ENCODE measurements at places on chromosomes 3 and 15.
A peak's percentile ranks its signal among the peaks of the same experiment; 100 is the strongest.

DNA sequence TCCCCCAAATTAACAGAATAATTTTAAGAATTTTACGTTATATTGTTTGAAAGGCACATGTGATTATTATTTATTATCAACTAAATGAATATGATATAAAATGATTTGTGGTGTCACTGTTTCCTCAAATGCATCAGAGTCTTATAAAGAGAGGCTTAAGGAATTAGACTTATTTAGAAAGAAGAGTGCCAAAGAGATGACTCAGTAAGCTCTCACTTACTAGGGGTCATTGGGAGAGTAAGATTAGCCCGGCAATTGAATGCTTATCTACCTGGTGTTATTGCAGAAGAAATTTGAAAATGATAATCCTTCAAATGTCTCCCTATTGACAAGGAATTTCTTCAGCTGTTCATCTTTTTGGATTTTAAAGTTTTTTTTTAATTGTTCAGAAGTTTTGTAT, 408.7 kb downstream of the OXSM start:
- no peak for DNase-seq

DNA sequence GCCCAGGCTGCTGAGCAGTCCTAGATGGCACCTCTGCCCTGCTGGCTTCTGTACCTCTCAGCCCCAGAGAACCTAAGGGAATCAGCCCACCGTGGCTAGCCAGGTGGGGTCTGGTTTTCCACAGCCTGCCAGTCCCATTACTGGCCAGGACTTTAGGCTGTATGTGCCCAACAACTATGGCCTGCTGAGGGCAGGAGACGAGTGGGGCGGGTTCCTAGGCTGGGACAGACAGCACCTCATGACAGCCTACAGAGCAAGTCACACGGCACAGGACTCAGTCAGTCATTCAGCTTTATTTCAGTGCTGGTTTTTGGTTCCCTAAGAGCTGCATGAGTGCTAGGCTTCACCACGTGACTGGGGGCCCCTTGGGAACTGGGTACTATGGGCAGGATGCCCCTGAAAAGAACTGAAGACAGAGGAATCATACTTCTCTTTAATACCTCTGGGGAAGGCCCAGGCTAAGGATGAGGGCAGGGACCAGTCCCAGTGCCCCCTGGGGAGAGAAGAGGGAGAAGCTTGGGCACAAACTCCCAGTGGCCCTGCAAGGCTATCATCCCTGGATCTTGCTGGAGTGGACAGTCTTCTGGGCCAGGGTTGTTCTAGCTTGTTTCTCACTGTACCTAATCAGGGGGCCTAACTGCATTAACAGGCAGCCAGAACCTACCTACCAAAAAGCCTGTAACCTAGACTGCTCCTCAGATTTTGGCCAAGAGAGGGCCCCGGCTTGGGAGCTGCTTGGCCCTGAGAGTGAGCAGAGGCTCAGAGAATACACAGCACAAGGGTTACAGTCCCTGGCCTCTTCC, 14.8 kb downstream of the CLK3 start:
- no peak for DNase-seq

GRCh38 chr3:194212845-194213331, 76.9 kb downstream of the HES1 start:
- DNase-seq: no peak

GRCh38 chr3:183591881-183592521, 36.5 kb upstream of the KLHL6 start:
- DNase-seq: no peak

- DNase-seq: no peak
Measured at GRCh38 chr3:8413337-8413926, 88.2 kb upstream of the LMCD1 start.

DNA sequence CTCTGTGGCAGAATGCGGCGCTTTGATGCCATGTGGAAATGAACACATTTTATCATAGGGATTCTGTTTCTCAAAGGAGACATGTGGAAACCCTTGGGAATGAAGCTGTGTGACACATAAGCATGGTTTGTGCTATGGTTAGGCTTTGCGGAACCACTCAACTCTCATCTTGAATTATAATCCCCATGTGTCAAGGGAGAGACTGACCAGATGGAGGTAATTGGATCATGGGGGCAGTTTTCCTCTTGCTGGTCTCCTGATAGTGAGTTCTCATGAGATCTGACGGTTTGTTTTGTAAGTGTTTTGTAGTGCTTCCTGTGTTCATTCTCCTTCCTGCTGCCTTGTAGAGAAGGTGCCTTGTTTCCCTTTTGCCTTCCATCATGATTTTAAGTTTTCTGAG, 1109.2 kb upstream of the ALCAM start:
- DNase-seq: no peak

GRCh38 chr3:165855581-165855980, 18.4 kb upstream of the BCHE start:
- no peak for DNase-seq

DNA sequence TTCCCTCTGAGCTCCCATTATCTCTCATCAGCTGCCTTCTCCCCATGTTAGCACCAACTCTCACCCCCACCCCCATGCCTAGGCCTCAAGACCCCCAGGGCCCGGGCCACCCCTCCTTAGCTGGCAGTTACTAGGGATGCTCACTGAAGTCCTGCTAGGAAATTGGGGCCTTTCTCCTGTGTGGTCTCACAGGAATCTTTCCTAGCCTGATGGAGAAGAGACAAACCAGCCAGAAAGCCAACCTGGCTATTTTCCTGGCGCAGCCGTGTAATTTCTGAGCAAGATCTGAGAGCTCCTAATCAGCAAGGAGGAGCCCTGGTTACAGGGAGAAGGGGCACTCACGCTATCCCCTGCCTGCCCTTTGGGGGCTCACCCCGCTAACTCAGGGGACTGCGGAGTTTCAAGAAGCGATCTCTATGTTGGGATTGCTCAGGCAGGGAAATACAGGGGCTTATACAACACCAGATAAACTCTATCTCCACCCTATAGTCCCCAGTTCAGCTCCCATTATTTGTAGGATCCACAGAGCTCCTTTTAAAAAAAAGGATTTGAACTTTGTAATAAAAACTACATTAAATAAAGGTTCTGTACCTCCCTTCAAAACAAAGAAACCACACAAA, 25.2 kb downstream of the NR2F2 start:
- DNase-seq: no peak

DNA sequence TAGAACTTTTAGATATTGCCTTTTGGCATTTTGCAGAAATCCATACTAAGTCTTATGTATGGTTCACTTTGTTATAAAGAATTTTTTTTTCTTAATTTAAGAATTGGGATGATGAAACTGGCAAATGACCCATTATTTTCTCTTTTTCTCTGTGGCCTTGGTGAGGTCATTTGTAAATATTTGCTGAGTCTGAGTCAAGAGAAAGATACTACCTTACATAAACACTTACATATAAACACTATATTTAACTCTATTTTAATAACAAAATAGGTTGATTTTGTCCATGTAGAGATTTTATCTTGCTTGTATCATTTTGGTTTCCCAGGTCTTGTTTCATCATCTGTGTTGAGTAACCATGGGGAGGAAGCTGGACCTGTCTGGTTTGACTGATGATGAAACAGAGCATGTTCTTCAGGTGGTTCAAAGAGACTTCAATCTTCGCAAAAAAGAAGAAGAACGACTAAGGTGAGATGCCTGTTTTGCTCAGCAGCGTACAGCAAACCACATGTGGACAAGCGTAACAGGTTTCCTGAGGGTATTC, 91.1 kb downstream of the MYRIP start:
- no peak for DNase-seq

DNA sequence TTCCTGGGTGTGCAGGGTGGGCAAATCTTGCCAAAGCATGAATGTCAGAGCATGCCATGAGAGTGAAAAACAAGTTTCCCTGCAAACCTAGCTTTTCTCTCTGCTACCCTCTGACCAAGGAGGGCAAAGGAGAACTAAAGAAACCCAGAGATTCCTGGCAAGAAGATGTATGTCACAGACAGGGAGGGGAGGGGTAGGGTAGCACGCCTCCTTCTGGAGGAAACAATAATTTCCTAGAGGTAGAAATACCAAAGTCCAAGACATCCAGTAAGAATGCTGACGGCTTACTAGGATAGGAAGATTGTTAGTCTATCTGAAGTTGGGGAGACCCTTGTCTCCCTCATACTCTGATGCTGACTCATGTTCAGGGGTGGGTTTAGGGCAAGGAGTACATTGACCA, 203.9 kb downstream of the NR1D2 start:
- DNase-seq: peak; percentile 45

GRCh38 chr15:63035253-63035652, 7.3 kb upstream of the TPM1 start:
- no peak for DNase-seq

DNA sequence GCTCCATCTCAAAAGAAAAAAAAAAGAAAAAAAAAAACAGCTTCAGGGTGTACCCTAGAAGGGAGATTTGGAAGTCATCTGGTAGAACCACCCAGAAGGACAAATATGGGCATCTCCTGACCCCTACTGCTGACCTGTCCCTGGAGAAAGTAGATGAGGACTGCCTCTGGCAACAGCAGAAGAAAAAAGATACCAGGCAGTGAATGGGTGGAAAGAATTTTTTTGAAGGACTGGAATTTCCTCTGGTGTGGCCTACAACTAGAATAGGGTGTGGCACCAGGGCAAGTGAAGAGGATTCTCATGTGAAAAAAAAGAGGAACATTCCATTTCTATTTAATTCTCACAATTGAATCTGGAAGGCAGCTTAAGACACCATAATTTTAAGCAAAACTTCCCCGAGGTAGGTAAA, 3.1 kb downstream of the ANXA2 start:
- DNase-seq: no peak

DNA sequence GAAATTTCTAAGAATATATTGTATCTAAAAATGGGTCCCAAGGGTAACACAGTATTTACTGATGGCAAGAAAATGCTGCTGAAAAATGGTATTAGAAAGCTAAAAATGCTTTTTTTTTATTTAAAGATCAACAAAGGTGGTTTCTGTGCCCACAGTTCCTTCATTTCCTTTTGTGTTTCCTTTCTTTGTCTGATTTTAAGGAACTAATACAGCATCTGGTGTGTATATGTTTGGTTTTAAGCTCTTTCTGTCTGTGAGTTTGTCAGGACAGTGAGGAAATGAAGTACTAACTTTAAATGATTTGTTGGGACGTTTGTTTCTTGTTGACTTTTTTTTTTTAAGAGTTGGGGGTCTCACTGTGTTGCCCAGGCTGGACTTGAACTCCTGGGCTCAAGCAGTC, 38.2 kb downstream of the RASA2 start:
- DNase-seq: no peak

GRCh38 chr3:190695994-190696393, 166.5 kb downstream of the GMNC start:
- no peak for DNase-seq

- DNase-seq: no peak
Measured at GRCh38 chr3:137647179-137647578, 116.9 kb upstream of the SOX14 start.

GRCh38 chr3:4949659-4950058, 29.6 kb upstream of the BHLHE40 start:
- DNase-seq: no peak

- DNase-seq: no peak
Measured at GRCh38 chr3:152355744-152356665, 87.3 kb downstream of the MBNL1 start.

GRCh38 chr15:75195122-75195765, 6.4 kb upstream of the C15orf39 start:
- peak; percentile 78 for DNase-seq

- no peak for DNase-seq
Measured at GRCh38 chr3:46707601-46708011, 6.4 kb downstream of the TMIE start.

- DNase-seq: no peak
Measured at GRCh38 chr3:122052968-122053367, 2.2 kb upstream of the CD86 start.

- no peak for DNase-seq
Measured at GRCh38 chr3:28835751-28836150, 445.1 kb upstream of the RBMS3 start.

DNA sequence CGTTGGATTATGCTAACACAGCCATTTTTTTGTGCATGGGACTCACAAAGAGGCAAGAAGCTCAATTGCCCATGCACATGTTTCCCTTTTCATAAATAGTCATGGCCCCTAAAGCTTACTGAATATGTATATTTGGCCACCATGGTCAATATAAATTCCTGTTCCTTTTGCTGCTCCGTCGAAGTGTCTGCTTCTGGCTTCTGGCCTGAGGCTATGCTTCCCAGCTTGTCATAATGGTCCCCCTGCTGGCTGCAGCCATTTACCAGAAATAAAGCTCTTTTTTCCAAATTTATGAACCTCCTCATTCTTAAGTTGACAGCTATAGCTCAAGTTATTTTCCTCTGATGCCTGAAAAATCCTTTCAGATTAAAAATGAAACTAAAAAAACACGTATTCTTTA, 602.1 kb downstream of the VGLL3 start:
- DNase-seq: peak; percentile 25

DNA sequence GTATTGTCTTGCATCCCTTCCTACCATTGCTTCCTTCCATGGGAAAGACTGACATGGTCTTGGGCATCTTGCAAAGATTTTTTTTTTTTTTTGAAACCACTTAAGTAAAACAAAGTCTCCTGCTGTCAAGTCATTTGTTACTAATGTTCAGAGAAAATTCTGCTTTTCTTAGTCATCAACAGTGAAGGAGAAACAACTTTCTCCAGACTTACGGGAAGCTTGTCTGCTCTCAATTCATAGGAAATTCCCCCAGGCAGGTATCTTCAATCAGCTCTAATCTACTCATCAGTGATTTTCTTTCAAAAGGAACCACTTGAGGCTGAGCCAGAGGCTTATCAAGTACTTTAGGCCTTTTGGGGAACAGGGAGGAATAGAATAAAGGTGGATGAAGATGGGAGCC, 15.9 kb upstream of the DRD3 start:
- no peak for DNase-seq

GRCh38 chr15:39738998-39739397, 43.6 kb downstream of the FSIP1 start:
- DNase-seq: no peak

- DNase-seq: no peak
Measured at GRCh38 chr3:52570076-52570475, 33.7 kb downstream of the UQCC5 start.

DNA sequence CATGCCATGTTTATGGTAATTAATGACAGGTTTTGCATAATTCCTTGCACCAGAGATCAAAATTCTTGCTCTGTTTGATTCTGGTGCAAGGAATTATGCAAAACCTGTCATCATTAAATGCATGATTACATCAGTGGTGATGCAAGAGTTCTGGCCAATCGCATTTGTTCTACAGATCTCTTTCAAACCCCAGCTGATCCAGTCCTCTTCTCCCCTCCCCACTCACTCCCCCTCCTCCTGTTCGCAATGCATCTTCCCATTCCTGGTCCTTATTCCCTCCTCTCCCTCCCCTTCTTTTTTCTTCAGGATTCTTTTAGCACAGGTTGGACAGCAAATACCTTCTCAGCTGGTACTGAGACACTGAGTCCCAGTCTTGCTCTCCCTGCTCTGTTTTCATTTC, 82.1 kb downstream of the GABRB3 start:
- DNase-seq: no peak

DNA sequence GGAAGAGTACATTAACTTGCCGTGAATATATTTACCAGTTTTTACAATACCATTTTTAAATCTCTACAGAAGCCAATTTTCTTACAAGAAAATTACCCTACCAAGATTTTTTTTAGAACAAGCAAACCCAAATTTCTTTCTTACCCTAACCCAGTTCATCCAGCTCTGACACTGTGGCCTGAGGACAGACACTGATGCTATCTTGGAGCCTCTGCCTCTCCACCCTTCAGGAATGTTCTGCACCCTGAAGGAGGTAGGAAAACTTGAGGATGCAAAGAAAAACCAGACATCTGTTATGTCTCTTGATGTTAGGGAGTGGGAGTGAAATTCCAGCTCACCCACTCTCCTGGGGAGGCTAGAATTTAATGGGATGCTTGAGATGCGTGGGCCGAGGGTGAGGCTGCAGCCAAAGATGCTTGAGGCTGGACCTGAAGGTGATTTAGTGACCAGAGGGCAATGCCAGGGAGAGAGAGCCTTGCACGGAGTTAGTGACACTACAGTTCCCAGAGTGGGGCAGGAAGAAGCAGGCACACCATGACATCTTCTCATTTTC, 69.9 kb downstream of the LIPC start:
- no peak for DNase-seq
